Upper lobe of left lung (tissue), 6 donors: ENCODE measurements at places on chromosomes 6 and 20.
A peak's percentile ranks its signal among the peaks of the same experiment; 100 is the strongest.

GRCh38 chr6:26520237-26520849 is 17.8 kb upstream of the HMGN4 start:
- DNase-seq = no peak

DNA sequence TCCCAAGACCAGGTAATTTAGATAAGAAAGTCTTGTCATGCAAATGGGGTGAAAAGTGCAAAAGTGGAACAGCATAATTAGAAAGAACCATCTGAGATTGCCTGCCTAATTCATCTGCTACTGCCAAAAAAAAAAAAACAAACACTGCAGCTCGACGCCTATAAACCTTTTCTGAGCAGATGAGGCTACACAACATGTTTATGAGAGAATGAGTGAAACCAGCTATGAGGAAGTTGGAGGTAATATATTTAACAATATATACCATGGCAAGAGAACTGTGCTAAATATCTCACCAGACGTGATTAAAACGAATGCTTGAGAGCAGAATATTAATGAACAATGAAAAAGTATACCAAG is 50.0 kb downstream of the LAMA4 start:
- DNase-seq = no peak

DNA sequence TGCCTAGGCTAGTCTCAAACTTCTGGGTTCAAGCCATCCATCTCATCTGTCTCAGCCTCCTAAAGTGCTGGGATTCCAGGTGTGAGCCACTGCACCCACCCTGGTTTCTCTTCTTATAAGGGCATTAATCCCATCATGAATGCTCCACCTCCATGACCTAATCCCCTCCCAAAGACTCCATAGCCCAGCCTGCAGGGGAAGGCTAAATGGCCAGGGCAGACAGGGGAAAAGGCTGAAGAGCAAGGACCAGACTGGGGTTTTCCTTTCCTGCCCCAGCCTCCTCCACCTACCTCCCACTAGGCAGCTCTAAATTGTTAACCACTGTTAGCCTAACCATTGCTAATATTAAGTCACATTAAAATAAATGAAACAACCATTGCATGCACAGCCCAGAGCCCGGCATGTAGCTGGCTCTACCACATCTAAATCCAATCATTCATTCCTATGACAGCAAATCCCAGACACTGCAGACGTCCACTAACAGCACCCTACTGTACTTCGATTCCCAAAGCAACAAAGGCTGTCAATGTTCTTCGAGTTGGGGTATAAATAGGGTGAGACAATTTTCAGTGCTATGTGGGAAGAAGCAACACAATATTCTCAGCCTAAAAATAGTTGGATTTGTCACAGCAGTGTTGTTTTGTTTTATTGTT is 243.2 kb upstream of the ARID1B start:
- no peak for DNase-seq

DNA sequence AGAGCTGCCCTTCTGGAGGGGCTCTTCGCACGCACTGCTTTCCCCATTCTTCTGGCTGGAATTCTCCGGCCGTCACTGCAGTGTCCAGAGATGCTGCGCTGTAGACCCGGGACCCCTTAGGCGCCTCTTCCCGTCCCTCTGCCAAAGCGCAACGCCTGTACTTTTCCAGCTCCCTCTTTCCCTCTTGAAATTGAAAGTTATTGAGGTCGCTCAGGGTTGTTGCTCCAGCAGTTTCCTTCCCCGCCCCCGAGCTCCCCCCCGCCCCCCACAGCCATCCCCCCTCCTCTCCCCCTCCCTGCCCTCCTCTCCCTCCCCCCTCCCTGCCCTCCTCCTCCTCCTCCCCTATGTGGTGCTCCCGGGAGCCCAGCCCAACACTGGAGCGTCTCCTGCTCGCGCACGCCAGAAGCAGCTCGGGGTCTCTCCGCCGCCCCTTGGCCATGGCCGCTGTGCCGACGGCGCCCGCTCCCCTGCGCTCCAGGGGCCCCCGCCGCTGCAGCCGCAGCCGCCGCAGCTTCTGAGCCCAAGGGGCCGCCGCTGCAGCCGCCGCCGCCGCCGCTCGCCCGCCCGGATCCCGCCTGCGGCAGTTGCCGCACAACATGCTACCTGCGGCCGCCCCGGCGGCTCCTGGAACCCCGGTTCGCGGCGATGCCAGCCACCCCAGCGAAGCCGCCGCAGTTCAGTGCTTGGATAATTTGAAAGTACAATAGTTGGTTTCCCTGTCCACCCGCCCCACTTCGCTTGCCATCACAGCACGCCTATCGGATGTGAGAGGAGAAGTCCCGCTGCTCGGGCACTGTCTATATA is at the start of gene RSPO3:
Gene RSPO3 (plus strand): TSS at position 374 of the 804 bp plus-strand sequence. CDS start 522 bp downstream, outside the sequence.
- peak; percentile 89 for DNase-seq

DNA sequence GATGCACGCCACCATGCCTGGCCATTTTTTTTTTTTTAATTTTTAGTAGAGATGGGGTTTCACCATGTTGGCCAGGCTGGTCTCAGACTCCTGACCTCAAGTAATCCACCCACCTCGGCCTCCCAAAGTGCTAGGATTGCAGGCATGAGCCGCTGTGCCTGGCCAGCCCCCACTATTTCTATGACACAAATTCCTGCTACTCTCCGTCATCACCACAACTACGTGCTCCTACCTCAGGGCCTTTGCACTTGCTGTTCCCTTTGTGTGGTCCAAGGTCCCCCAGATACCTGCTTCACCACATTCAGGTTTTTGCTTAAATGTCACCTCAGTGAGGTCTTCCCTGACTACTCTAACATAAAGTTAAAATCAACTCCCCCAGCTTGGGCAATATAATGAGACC is 5.2 kb upstream of the CEBPB start:
- DNase-seq = no peak

DNA sequence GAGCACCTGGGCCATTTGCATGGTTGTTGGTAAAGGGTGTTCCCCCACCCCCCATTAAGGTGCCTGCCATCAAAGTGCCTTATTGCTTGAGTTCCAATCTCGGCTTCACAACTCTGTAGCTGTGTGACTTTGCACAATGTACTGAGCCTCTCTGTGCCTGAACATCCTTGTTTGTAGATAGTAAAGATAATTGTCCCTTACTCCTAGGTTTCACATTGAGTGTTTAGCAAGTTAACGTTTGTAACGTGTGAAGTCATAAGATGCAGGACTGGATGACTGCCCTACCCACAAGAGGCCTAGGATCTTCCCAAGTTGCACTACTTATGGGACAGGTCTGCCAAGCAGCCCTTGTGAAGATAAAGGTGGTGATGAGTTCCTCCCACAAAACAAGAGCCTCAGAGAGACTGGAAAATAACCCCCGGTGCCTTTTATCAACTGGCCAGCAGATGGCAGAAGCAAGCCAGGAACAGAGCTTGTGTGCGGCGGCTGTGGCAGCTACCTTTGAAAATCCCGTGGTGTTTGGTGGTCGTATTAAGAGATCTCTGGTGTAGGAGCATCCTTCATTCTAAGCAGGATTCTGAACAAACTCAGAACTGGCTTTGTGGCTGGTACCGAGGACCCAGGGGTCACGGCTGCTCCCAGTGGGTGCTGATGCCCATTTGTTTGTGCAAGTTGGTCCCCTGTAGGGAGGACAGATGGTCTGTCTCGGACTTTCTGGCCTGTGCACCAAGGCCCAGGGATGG is 99.1 kb downstream of the CDH26 start:
- DNase-seq = peak; percentile 77

- peak; percentile 80 for DNase-seq
Observed at GRCh38 chr6:134175532-134176263, 123.3 kb upstream of the SLC2A12 start.

DNA sequence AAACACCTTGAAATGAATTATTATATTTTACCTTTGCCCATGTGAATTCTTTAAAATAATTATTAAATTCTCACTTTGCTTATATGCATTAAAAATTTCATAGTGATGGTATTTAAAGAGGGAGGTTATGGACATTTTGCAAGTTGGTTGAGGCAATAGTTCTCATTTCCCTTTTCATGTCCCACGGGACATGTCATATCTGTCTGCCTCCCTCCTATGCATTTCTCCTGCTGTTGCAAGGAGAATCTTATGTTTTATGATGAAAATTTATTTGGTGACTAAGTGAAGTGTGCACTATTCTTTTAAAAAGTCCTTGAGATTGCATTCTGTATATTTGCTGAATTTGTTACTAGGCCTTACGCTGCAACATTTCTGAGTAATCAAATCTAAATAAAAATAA is 67.2 kb downstream of the UTRN start:
- no peak for DNase-seq

GRCh38 chr6:5081955-5082354 is 3.2 kb upstream of the PPP1R3G start:
- no peak for DNase-seq

GRCh38 chr6:13742961-13743735 is 31.5 kb upstream of the RANBP9 start:
- DNase-seq = no peak

- DNase-seq = no peak
Observed at GRCh38 chr6:48486373-48486772, 375.4 kb upstream of the PTCHD4 start.

DNA sequence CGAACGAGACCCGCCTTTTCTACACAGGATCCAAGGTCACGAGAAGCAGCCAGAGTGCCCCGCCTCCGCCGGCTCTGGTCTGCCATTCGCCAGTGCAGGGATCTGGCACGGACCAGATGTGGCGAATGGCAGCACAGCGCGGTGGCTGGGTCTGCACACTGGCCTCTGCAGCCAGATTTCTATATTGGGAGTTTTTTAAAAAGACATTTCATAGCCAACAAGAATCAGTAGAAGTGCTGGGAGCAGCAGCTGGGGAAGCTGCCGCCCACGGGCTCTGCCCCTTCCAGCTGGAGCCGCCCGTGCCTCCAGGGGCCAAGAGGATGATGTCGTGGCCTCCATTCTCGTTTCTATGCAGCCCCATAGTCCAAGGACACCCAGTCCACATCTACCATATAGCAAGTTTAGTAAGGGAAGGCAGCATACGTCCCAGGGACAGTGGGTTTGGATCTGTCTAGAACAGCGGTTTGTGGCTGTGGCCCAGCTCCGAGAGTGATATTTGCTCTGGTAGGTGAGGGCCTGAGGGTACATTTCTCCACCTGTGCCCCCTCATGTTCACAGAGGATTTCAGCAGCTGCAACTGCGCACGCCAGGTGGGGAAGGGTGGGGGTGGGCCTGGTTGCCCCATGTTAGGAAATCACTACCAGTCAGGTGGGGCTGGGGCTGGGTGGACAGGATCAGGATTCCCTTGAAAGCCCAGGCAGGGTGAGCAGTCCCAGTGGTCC is 333.7 kb downstream of the ZFAND3 start:
- DNase-seq = peak; percentile 77

DNA sequence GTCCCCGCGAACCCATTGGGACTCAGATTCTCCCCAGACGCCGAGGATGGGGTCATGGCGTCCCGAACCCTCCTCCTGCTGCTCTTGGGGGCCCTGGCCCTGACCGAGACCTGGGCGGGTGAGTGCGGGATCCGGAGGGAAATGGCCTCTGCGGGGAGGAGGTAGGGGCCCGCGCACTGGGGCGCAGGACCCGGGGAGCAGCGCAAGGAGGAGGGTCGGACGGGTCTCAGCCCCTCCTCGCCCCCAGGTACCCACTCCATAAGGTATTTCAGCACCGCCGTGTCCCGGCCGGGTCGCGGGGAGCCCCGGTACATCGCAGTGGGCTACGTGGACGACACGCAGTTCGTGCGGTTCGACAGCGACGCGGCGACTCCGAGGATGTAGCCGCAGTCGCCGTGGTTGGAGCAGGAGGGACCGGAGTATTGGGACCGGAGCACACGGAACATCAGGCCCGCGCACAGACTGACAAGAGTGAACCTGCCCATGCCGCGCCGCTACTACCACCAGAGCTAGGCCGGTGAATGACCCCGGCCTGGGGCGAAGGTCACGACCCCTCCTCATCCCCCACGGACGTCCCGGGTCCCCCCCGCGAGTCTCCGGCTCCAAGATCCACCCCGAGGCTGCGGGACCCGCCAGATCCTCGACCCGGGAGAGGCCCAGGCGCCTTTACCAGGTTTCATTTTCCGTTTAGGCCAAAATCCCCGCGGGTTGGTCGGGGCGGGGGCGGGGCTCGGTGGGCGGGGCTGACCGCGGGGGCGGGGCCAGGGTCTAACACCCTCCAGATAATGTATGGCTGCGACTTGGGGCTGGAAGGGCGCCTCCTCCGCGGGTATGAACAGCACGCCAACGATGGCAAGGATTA is 15.7 kb upstream of the HLA-A start:
- peak; percentile 95 for DNase-seq

DNA sequence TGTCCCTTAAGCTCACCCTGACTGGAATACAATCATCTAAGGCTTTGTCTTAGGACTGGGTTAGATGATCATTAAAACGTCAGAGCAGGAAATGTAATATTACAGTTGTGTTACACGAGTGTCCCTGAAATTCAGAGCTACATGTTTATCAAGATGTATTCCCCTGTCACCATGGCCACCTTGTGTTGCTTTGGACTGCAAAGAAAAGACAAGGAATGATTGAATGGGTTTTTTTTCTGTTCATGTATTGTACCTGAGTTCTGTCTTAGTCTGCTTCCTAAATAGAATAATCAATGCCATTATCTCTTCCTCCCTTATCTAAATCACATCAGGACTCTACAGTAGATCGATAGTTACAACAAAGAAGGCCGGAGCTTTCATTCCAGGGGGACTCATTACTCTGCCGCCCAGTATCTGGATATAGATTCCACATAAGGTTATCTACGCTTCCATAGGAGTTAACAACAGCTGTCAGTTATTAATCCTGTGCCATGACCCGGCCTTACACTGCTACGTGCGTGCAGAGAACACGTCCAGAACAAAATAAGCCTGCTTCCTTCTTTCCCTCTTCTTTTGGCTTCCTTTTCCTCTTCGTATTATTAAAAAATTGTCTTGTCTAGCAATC is 274.1 kb upstream of the SASH1 start:
- DNase-seq = no peak

GRCh38 chr6:63574554-63574900 is 2.2 kb downstream of the LOC128125822 start:
- DNase-seq = no peak

DNA sequence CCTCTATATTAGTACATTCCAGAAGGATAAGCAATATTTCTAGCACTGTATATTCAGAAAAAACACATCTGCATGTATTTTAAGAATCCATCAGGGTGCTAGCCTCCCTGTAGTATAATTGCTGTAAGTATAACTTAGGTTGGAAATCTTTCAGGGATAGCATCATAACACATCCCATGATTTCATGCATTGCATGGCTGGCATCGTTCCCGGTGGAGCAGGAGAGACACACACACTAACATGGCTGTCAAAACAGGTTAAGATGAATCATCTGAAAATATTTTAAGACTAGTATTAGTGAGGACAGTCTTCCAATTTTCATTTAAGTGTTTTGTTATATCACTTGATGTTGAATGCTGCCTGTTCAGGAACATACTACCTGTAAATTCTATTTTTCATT is 32.1 kb upstream of the CENPW start:
- DNase-seq = no peak

DNA sequence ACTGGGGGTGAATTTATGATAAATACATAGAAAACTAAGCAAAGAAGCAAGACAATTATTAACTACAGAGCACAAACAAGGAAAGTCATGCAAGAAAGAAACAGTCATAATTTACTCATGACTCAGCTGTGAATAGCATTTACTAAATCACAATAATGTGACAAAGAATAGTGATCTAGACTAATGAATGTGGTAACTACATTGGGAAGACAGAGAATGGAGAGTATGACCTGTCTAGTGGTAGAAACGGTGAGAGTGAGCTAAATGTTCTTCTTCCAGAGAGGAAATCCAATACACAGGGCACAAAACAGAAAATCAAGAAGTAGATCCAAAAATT is 153.5 kb upstream of the DST start:
- no peak for DNase-seq

- DNase-seq = no peak
Observed at GRCh38 chr6:133887156-133887879, 1.6 kb upstream of the TCF21 start.

- no peak for DNase-seq
Observed at GRCh38 chr20:59647271-59647670, 42.9 kb downstream of the PHACTR3 start.
